ENCODE measurements at places on chromosomes 7 and 10.

DNA sequence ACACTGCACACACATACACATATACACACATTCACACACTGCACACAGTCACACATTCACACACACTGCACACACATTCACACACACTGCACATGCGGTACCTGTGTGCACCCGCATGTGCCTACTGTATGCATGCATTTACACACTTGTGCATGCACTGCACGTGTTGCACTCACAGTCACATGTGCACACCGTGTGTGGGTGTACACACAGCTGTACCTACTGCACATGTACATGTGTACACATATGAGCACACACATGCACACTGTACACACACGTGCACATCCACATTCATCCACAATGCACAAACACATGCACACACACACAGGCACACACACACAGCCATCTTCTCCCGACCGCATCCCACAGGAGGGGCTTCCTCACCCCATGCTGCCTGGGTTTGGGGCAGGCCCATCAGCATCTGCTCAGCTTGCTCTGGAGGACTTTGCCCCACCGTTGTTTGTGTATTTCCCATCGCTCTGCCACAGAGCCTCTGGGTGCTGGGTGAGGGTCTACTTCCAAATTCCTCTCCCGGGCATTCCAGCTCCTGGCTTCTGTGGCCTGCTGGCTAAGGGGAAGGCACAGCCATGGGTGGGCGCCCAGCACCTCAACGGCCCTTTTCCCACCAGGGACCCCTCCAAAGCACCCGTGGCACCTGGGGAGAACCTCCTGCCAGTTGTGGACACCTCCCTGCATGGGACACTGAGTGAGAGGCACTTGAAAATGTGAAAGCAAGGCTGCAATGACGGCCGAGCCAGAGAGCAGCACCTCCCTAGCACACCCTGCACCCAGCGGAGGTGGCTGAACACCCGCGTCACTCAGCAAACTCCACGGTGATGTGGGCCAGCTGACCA lies 324.3 kb downstream of the PTPRN2 start:
- DNase-seq: no peak

DNA sequence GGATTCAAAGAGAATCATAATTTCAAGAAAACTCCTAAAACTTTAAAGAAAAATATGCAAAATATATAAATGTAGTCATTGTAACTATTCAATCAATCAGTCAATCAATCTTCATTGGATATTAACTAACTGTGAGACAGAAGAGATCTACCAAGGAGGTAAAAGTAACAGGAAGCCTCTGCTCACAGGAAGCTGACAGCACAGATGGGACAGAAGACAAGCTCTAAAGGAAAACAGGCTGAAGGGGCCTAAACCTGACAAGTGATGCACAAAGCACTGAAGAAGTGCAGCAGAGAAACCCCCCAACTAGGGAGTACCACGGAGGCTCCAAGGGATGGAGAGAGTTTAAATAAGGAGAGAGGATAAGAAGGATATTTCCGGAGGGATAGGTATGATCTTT lies 173.0 kb downstream of the SKAP2 start:
- DNase-seq: peak; percentile 56

DNA sequence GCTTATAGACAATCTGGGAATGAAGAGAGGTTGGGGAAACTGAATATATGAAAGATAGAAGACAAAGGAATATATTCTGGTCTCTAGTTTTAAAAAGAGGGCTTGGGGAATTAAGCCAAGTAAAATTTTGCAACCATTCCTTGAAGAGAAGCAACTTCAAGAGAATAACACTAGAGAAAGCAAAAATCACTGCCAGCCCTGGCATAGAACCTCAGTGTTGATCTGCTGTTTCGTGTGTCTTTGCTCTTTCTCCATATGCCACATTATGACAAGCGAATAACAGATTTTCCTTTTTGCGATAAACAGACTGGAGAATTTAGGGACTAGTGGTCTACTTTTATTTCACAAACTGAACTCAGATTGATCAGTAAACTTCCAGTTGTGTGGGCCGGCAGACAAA lies 132.7 kb downstream of the XPNPEP1 start:
- DNase-seq: no peak

- DNase-seq: no peak
These were observed 86.1 kb downstream of the LHPP start for GRCh38 chr10:124547647-124548168.

DNA sequence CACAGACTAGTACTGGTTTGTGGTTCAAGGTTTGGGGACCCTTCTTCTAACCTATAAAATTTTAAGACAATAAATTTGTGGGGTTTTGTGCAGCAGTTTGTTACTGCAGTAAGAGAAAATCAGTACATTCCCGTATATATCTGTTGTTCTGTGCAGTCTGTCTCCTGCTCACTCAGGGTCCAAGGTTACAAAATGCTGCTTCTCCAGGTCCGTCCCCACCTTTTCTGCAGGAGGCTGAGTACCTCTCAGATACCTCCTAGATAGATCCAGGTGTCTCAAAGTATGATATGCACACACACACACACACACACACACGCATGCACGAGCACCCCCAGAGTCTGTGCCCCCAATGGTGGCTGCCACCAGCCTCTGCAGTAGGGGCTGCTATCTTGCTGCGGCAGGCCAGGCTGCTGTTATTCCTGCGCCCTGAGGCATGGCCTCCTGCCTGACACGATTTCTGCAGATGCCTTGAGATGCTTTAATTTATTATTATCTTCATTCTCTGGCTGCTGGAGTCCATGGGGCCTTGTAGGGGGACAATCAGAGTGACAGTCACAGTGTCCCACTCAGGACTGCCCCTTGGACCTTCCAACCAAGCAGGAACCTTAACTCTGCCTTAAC lies 25.2 kb upstream of the ASL start:
- DNase-seq: no peak

DNA sequence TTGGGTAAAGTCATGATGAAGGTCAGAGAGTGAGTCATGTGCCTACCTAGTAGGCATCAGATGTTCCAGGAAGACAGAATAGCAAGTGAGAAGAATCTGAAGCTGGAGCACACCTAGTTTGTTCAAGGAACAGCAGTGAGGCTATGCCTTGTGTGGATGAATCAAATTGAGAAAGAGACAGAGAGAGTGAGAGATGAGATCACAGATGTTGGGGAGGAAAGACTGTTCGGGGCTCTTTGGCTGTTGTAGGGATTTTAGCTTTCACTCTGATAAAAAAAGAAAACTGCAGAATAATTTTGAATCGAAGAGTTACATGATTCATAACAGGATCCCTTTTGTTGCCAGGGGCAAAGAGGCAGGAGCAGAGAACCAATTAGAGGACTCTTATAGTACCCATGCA lies 6.3 kb downstream of the LIPF start:
- no peak for DNase-seq

- DNase-seq: no peak
These were observed 39.8 kb downstream of the CAMK2B start for GRCh38 chr7:44285561-44285960.

GRCh38 chr7:50449881-50450589 lies at the start of gene FIGNL1:
Gene FIGNL1, minus strand, starts transcription at chr7:50450350. Its CDS starts 3,063 bp downstream, at chr7:50447287.
- peak; percentile 63 for DNase-seq

- no peak for DNase-seq
These were observed 24.1 kb downstream of the OAT start for GRCh38 chr10:124394583-124394982.

GRCh38 chr10:124742413-124743190 lies 1.6 kb downstream of the FAM53B start:
- DNase-seq: no peak

GRCh38 chr7:151732834-151733592 lies 143.9 kb downstream of the PRKAG2 start:
- no peak for DNase-seq

- no peak for DNase-seq
These were observed 88.9 kb upstream of the NEBL start for GRCh38 chr10:20986049-20986448.

DNA sequence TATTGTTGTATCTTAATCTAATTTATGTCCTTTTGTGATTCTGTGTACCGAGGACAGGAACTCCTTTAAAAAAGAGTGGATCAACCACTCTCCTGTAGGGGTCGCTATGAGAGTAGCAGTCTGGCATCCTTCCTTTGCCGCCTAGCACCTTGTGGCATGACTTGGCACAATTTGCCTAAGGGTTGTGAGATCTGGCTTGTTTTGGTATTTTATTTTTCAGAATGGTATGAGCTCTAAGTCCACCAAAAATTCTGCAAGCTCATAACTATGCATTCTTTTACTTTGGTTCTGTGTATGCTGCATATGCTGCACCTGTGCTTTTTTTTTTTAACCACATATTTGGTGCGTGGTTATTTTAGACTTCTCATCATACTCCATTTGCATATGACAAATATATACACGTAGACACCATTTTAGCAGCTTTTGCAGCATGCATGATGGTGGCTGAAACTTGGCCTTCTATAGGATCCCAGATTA lies 112.8 kb downstream of the CDK14 start:
- DNase-seq: peak; percentile 33

DNA sequence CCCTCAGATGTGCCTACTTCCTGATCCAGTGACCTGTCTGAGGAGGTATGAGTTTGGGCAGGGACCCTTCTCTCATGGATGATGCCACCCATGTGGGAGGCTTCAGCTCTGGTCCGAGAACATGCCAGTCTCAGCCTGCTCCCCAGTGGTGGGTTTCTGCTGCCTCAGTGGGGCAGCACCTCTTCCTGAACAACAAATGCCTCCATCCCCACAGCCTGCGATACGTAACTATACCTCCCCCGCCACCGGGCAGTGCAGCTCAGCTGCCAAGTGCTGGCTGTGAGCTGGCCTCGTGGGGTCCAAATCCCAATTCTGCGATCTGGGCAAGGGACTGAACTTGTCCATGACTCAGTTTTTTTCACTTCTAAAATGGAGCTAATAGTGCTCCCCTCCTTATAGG lies 3.1 kb downstream of the GDF10 start:
- DNase-seq: no peak

DNA sequence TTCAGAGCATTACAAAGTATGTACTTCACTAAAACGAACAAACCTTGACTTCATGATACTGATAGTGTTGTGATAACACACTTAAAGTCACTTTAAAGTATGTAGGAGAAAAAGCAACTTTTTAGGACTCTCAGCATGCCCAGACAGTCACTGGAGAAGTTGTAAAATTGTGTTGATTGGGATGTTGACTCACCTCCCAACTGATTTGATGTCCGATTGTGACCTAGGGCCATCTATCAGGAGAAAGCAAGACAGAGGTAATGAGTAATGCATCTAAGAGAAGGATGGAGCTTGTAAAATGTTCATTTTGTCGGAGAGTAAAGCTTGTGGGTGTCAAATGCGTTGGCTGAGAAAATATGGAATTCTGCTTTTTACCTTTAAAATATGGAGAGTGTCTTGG lies 135.4 kb upstream of the SEMA3D start:
- no peak for DNase-seq

GRCh38 chr10:66982792-66983474 lies 57.1 kb downstream of the LRRTM3 start:
- no peak for DNase-seq

DNA sequence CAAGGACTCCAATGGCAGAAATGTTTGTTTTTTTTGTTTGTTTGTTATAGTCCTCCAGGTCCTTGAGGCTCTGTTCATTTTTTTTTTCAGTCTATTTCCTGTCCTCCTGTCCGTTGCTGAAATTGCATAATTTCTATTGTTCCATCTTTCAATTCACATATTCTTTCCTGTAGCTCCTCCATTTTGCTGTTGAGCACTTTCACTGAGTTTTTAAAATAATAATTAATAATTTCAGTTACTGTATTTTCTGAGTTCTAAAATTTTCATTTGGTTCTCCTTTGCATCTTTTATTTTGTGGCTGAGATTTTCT lies 202.3 kb upstream of the AGR3 start:
- DNase-seq: no peak

- no peak for DNase-seq
These were observed 17.0 kb downstream of the PNLIPRP3 start for GRCh38 chr10:116444527-116445142.

DNA sequence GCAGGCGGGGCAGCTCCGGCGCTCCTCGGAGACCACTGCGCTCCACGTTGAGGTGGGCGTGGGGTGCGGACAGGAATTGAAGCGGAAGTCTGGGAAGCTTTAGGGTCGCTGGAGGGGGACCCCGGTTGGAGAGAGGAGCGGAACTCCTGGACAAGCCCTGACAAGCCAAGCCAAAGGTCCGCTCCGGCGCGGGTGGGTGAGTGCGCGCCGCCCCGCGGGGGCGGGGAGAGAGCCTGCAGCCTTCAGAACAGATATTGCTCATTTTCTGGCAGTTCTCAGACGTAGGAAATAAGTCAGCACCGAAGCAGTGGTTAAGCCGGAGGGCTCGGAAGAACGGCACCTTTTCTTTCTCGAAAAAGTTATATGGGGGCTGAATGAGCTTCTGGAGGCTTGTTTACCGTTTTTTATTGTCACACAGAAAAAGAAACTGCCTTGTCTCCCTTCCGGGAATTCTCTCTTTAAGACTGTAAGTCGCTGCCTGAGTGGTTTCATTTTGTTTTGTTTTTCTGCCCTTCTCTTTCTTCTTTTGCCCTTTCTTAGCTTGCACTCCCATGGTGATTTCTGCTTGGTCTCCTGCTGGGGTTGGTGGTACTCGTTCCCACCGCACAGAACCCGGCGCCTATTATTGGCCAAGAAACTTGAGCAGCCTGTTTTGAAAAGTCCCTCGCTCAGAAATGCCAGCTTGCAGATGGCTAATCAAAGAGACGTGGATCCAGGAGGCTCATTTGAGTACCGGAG lies 732 bp downstream of the FAS start:
- DNase-seq: peak; percentile 66

DNA sequence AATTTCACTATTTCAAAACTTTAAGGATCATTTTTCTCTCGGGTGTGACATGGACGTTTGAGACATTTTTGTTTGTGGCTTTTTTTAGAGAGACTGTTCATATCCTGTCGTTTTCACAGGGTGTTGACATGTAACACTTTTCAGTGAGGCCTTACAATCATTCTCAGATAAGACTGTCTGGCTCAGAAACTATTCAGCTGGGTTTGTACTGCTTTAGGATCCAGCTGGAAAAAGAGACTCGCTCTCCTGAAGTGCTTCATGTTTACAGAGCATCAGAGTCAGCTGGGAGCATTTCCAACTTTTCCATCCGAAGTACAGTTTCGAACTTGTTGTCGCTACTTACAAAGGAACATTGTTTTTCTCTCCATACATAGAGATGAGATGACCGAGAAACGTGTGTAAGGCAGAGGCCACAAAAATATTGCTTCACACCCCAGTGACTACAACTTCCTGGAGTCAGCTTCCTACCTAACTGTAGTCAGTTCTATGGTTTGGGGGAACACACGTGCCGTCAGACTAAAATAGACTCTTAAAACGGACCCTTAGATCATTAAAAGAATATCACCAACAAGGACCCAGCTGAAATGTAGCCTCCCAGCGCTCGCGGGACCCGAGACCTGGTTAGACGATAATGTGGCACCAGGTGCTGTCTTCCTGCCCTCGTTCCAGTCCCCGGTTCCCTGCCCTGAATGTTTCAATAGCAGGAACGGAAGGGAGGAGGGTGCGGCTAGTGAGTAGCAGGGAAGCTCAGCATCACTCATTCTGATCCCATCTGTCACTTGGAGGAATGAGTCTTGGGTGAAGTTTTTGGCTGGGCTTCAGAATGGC lies 78.0 kb downstream of the MKI67 start:
- DNase-seq: no peak

- DNase-seq: peak; percentile 60
These were observed 14.7 kb downstream of the LZTS2 start for GRCh38 chr10:101014230-101014884.

All from hematopoietic multipotent progenitor cell (in vitro differentiated cells).